Inflammatory macrophage (primary cell): ENCODE measurements at places on chromosomes 5 and 9.
A peak's percentile ranks its signal among the peaks of the same experiment; 100 is the strongest.

DNA sequence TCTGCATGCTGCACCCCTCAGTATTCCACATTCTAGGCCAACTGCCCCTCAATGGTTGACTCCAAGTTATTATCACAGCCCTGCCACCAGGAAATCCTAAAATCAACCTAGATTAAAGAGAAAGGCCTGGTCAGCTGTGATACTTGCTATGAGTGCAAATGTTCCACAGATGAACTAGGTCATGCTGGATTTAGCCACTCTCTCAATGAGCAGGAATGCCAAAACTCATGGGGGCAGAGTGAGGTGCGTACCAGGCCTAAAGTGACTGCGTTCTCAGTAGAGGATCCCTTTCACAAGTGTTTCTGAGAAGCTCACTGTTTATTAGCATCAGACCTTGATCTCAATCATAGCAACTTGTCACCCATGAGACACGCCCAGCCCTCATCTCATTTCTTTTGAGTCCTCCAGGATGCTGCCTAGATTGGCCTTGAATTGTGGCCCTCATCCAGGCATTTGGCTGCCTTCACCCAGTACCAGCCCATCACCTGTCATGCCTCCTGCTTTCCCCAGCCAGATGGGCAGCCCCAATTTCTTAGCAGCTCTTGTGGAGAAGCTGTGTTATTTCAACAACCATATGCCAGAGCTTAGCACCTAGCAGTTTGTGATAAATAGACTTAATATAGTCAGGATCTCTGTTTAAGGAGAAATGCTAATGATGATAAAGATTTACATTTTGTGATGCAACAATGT lies 383.9 kb downstream of the CTNND2 start:
- no peak for DNase-seq

DNA sequence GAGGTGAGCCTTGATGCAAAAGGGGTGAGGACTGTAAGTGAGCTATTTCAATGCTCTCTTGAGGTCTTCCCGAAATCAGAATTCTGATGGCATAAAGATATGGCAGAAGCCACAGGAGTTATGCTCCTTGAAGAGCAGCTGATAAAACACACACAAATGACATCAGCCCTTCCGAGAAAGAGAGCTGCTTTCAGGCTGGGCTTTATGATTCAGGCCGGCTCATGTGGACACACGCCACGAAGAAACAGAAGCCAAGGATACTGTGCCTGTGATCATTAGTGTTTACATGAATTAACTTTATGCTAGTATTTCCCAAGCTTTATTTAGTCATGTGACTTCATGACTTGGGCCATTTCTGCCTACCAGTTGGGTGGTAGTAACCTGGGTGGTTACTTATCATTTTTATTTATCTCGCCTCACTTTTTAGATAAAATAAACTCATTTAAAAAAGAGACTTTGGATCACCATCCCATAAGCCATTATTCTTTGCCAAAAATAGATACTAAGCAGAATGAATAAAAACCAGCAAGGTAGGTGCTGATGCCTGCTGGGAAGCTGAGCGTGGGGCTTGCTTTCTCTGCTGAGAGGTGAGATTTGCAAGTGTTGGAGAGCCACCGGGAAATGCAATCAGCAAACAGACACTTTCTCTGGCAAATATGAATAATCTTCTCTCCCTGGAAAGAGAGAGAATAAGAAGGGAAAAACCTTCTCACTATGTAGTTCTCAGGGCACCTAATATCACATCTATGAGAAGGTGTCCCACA lies 73.0 kb upstream of the SLC25A51 start:
- DNase-seq: peak; percentile 9

DNA sequence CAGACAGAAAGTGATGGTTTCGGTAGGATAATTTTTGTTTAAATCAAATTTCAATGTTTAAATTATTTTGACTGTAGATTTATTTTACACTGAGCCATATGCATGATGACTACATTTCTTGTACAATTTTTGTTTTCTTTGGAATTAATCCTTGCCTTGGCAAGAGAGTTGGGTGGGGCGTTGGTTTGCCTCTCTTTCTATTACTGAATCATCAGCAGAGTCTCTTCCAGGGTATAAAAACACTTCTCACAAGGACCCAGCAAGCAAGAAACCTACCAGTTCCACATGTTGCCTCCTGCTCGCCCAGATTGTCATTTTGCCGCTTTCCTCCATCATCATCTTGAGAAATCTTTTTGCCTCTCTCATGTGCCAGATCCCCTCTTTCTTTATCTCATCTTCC lies 455.0 kb upstream of the DMAC1 start:
- DNase-seq: no peak

DNA sequence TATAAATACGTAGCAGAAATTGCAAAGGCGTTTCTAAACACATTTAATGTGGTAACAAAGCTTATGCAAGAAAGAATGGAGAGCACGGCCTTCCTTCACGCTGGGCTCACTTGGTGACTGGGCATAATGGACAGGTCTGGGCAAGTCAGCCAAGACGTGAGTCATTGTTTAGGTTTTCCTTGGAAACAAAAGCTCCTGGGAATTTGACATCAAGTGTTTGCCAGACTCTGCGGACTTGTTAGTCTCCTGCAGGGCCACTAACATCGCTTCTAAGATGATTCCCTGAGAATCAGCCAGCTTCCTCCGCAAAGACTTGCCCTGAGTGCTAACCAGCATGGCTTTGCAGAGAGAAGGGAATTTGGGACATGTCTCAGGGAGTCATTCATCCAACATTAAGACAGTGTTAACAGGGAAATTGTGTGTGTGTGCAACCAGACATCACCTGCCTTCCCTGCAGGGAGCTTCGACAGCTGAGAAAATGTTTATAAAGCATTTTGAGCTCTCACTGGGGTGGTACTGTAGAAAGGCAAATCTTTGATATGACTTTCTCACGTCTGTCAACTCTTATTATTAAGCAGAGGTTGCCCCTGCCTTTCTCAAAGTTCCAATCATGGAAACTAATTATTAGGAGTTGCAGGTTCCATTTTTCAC lies 182.5 kb downstream of the NTRK2 start:
- no peak for DNase-seq

- peak; percentile 57 for DNase-seq
Observed at GRCh38 chr5:59036274-59036961, 453.5 kb downstream of the RAB3C start.

- no peak for DNase-seq
Observed at GRCh38 chr9:92941861-92942260, 5.5 kb upstream of the FGD3 start.
